AG10803 (cell line): ENCODE measurements at places on chromosomes 5 and 9.

DNA sequence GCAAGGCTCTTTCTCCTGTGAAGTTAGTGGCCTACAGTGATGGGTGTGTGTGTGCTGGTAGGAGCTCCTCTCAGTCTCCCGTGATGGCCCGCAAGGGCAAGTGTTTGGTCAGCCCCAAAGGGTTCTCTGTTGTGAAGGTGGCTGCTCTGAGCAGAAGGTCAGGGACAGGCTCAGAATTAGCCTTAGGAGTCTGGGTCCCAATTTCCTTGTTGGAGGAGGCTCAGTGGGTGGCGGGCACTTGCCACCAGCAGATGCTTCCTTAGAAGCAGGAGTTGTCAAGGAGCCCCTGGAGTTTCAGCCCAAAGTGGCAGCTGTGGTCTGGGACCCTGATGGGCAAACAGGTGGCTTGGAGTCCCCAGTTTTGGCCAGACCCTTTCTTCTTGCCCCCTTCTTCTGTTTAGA, 154.4 kb downstream of the MACROH2A1 start:
- DNase-seq: no peak

DNA sequence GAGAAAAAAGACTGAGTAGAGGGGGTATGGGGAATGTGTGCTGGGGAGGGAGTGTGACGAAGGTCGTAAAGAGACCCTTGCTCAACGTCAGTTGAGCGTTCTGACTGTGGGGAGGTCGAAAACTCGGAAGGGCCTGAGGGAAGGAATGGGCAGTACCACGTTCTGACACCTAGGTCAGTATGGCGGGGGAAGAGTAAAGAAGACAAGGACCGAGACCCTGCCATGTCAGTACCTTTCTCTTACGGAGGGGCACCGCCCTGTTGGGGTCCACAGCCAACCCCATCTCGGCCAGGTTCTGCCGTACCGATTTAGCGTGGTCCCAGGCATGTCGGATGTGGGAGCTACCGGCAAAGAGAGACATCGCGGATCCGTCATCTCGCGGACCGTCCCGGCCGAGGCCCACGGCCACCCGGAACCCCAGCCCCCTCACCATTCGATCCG, 375 bp downstream of the NOP16 start:
- no peak for DNase-seq

DNA sequence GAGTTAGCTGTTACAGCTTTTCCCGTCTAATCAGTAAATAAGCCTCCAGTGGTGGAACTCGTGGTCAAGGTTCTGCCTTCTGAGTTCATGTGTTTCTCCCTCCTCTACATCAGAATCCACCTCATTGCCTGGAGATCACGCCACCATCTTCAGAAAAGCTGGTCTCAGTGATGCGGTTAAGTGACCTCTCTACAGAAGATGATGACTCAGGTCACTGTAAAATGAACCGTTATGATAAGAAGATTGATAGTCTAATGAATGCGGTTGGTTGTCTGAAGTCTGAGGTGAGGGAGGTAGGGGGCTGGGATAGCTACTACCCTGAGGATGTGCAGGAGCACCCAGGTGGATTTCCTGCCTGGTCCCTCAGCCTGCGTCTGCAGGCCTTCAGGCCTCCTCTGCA, 13.3 kb downstream of the ODF2 start:
- no peak for DNase-seq

- DNase-seq: peak; percentile 54
These were observed 10.9 kb downstream of the CNTRL start for GRCh38 chr9:121085661-121086060.

DNA sequence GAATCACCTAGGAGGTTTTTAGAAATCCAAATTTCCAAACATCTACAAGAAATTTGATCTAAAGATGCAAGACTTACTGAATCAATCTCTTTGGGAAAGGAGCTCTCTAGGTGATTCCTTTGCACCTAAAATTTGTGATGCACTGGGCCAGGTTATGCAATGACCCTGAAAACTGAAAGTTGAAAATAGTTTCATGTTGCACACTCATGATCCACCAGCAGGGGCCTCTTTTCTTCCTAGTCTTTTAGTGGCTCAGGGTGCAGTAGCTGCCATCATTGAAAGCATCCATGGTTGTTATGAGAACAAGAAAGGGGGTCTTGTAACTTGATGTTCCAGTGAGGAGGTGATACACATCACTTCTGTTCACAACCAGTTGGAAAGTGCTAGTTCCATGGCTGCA, 486.8 kb downstream of the PSAT1 start:
- DNase-seq: no peak

GRCh38 chr5:122668552-122668951, 106.3 kb upstream of the SNX2 start:
- no peak for DNase-seq

GRCh38 chr9:104983491-104983890, 55.5 kb upstream of the ABCA1 start:
- no peak for DNase-seq
